ENCODE measurements at places on chromosomes 16 and 17. TPM values are rescaled to one million over a fixed set of nuclear protein-coding genes. Genes with fewer than 3 reads are reported as not detected.

DNA sequence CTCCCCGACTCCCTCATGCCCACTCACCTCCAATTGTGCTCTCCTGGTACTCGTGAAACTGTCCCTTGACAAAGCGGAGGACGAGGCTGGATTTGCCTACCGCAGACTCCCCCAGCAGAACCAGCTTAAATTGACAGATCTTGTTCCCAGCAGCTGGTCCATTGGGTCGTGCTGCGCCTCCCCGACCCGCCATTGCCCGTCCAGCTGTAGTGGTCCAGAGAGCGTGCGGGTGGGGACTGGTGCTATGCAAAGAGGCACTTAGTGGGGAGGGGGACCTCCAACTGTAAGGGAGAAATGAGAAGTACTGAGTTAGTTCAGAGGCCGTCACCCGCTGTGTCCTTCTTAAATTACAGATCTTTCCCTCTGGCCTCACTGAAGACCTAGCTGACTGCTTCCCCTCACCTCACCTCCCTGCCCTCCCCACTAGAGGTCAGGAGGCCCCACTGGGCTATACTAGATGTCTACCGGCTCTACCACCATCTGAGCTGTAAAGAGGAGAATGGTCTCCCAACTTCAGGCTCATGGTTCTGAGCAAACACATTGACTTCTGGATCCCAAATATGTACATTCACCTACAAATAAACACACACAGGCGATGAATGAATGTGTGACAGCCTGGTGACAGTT lies 7.8 kb downstream of the HSPB9 start:
- H3K4me1 ChIP-seq: peaks cover 31% of the 10 kb centered on the region
- H3K36me3 ChIP-seq: peaks cover 27% of the 10 kb centered on the region
- H3K4me3 ChIP-seq: no peak overlapping the region
- no peak overlapping the region for H3K27ac ChIP-seq
- no peaks in the 10 kb centered on the region for H3K27me3 ChIP-seq

DNA sequence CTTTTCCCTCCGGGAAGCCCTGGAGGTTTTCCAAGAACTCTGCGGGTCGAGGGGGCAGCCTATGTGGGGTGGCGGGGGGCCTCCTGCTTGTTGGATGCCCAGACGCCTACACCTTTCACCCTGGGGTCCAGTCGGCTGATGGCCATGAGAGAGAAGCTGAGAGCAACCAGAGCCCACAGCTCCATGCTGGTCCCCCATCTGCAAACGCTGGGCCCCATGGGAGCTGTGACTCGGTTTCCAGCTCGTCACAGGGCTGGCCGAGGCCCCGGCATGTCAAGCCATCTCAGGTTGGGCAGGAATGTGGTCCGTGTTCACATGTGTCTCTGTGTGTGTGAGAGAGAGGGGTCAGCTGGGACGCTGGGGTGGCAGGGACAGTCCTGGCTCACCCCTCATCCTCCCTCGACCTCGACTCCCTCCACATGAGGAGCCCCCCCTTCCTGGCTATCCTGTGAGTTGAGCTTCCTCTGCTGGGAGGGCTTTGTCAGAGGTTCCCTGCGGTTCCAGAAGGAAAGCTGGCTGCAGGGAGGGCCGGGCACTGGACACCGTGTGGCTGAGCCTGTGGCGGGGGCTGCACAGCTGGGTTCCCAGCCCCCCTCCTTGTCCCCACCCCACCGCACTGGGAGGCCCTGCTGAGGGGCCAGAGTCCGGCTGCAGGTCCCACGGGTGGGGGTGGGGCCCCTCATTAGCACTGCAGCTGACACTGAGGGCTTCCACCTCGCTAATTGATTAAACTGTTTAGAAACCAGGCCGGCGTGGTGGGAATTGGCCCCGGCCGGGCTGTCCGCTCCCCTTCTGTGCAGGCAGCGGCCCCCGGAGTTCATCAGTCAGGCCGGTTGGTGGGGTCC lies 19.1 kb downstream of the METRNL start:
- DNase-seq: no peak
- peaks cover 4% of the 10 kb centered on the region for H3K36me3 ChIP-seq
- no peaks in the 10 kb centered on the region for H3K27me3 ChIP-seq
- H3K4me1 ChIP-seq: peaks cover 14% of the 10 kb centered on the region
- no peak overlapping the region for H3K27ac ChIP-seq

The ABCA10 gene
- total RNA-seq: 0.75 TPM

GRCh38 chr17:73603971-73604370 lies 40.3 kb downstream of the SDK2 start:
- no peak for DNase-seq
- no peaks in the 10 kb centered on the region for H3K27me3 ChIP-seq
- H3K4me3 ChIP-seq: no peak overlapping the region
- H3K36me3 ChIP-seq: no peaks in the 10 kb centered on the region

DNA sequence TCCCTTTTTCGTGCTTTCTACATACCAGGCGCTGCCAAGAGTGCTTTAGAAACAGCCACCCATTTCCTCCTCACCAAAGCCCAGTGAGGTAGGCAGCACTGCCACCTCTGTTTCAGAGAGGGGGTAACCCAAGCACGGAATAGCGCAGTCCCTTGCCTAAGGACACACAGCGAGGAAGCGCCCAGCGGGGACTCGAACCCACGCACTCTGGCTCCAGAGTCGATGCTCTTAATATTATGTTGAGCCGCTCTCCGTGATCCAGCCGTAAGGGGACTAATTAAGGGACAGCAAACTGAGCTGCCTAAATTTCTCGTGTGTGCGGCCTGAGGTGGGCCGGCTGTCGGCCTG lies 497 bp downstream of the CES1 start:
- DNase-seq: no peak
- H3K36me3 ChIP-seq: no peaks in the 10 kb centered on the region
- H3K4me1 ChIP-seq: no peaks in the 10 kb centered on the region
- H3K27ac ChIP-seq: no peak overlapping the region

The BEAN1 gene
- 2.1 TPM for total RNA-seq

- no peak overlapping the region for H3K4me3 ChIP-seq
- peaks cover 58% of the 10 kb centered on the region for H3K4me1 ChIP-seq
- peak overlapping the region; percentile 94 for H3K27ac ChIP-seq
- H3K36me3 ChIP-seq: no peaks in the 10 kb centered on the region
Measured at GRCh38 chr17:78935419-78936323, 10.5 kb upstream of the TIMP2 start.

The CACNG1 gene
- total RNA-seq: not detected

DNA sequence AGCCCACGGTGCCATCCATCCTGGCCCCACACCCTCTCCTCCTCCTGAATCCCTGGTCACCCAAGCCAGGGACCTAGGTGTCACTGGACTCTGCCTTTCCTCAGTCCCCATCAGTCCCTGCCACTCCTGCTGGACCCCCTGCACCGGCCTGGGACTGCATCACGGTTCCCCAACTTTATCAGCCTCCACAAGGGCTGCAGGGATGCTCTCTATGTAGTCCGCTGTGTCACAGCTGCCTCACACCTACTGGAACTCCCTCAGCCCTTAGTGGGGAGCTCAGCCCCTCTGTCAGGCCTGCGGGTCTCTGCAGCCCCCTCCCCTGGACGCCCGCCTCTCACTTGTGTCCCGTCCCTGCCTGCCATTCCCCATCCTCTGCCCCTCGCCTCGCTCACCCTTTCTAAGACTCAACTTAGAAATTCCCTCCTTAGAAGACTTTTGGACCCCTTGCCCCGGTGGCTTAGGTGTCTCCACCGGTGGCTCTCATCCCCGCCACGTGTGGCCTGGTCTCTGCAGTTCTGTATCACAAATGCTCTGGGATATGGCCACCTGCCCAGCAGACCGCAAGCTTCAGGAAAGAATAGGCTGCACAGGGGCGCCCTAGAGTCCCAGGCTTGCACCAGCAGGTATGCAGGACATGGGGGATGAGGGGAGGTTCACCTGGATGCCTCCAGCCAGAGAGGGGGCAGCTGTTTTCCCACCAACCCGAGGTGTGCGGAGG lies 62.9 kb downstream of the PRMT7 start:
- H3K36me3 ChIP-seq: no peaks in the 10 kb centered on the region
- no peaks in the 10 kb centered on the region for H3K4me1 ChIP-seq
- no peak for DNase-seq
- H3K4me3 ChIP-seq: no peak overlapping the region
- peaks cover 2% of the 10 kb centered on the region for H3K27me3 ChIP-seq
- H3K27ac ChIP-seq: no peak overlapping the region

The MT4 gene
- not detected for total RNA-seq

GRCh38 chr16:2058420-2058819 lies 10.6 kb downstream of the TSC2 start:
- no peak for DNase-seq
- H3K4me1 ChIP-seq: peaks cover 3% of the 10 kb centered on the region
- no peaks in the 10 kb centered on the region for H3K27me3 ChIP-seq
- no peak overlapping the region for H3K27ac ChIP-seq

The CARD14 gene
- total RNA-seq: not detected

The NPTX1 gene
- 0.48 TPM for total RNA-seq

DNA sequence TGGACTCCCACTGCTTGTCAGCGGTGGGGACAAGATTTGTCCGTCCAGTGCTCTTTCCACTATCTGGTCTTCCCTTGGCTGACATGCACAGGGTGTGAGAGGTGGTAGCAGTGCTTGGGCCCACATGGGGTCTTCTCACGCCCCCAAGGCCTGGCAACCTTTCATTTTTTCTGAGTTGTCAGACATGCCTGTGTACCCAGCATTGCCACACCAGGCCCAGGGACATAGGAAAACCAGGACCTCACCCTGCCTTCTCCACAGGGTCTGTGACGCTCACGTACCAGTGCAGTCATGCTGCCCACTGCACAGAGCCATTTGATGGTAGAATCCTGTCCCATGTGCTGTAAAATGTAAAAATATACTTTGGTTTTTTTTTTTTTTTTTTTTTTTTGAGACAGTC lies 57.8 kb downstream of the B9D1 start:
- no peak for DNase-seq
- H3K4me3 ChIP-seq: no peak overlapping the region
- no peaks in the 10 kb centered on the region for H3K27me3 ChIP-seq
- no peak overlapping the region for H3K27ac ChIP-seq
- peaks cover 17% of the 10 kb centered on the region for H3K4me1 ChIP-seq
- H3K36me3 ChIP-seq: no peaks in the 10 kb centered on the region

- no peaks in the 10 kb centered on the region for H3K27me3 ChIP-seq
- no peak for DNase-seq
- H3K36me3 ChIP-seq: no peaks in the 10 kb centered on the region
- H3K27ac ChIP-seq: no peak overlapping the region
- H3K4me1 ChIP-seq: peaks cover 6% of the 10 kb centered on the region
Measured at GRCh38 chr17:1162116-1162855, 17.5 kb downstream of the ABR start.

The KRTAP16-1 gene
- not detected for total RNA-seq

The DDX28 gene
- total RNA-seq: 5.5 TPM

The NAGS gene
- 0.91 TPM for total RNA-seq

DNA sequence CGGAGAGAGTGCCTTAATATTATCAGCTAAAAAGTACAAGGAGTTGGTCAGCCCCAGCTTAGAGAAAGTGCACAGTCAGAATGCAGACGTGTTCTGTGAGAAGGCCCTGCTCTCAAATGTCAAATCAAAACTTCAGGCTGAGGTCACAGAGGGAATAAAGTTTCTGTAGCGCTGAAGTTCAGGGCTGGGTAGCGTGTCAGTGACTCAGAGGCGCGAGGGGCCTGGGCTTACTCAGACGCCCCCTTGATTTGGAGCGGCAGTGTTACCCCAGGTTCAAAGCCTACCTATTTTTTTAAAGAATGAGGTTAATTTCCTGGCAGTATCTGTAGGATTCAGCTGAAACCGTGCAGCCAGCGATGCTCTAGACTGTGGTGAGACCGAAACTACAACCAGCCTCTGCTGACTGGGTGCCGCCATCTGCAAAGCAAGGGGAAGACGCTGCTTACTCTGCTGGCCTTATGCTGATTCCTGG lies 4.8 kb downstream of the CIAO3 start:
- H3K27me3 ChIP-seq: no peaks in the 10 kb centered on the region
- H3K4me1 ChIP-seq: peaks cover 9% of the 10 kb centered on the region
- DNase-seq: no peak
- H3K27ac ChIP-seq: no peak overlapping the region
- no peak overlapping the region for H3K4me3 ChIP-seq

GRCh38 chr17:41655611-41656111 lies 31.3 kb upstream of the KRT17 start:
- no peaks in the 10 kb centered on the region for H3K4me1 ChIP-seq
- H3K27me3 ChIP-seq: no peaks in the 10 kb centered on the region
- H3K27ac ChIP-seq: no peak overlapping the region
- H3K4me3 ChIP-seq: no peak overlapping the region
- no peaks in the 10 kb centered on the region for H3K36me3 ChIP-seq

- DNase-seq: peak; percentile 42
- peak overlapping the region; percentile 97 for H3K4me3 ChIP-seq
- no peaks in the 10 kb centered on the region for H3K27me3 ChIP-seq
- H3K36me3 ChIP-seq: peaks cover 4% of the 10 kb centered on the region
- H3K27ac ChIP-seq: no peak overlapping the region
- H3K4me1 ChIP-seq: peaks cover 20% of the 10 kb centered on the region
Measured at GRCh38 chr17:36602924-36603384, 1.6 kb downstream of the MRM1 start.

The NSF gene
- 86.2 TPM for total RNA-seq

DNA sequence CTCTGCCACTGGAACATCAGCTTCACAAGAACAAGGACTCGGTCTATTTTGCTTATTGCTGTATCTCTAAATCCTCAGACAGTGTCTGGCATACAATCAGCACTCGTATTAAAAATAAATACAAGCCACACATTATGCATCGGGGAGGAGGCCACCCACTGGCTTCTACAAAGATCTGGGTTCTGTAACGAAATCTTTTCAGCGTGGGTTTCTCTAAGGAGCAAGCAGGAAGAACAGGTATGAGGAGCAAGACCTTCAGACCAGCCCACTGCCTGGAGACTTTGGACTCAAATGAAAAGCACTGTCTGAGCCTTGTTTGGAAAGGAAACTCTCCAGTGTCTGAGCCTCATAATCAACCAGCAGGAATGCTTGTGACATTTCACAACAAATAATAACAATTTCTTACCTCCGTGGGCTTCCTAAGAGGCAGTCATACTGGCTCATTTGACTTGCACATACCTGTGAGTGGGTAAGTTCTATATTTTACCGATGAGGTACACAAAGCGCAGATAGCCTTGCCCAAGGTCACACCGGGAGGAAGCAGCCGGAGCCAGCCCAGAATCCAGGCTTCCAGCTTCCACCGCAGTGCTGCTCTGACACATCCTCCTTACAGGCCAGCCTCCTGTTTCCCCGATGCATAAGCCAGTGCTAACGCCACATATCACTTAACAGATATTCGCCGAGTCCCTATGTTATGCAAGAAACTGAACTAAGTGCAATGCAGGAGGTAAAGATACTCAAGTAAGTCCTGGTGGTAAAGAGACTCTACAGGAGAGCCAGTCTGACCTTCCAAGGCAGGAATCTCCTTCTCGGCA lies 118.6 kb upstream of the TNRC6C start:
- H3K27me3 ChIP-seq: no peaks in the 10 kb centered on the region
- no peak overlapping the region for H3K4me3 ChIP-seq
- H3K27ac ChIP-seq: peak overlapping the region; percentile 31
- peaks cover 47% of the 10 kb centered on the region for H3K4me1 ChIP-seq
- peak; percentile 62 for DNase-seq
- H3K36me3 ChIP-seq: no peaks in the 10 kb centered on the region

DNA sequence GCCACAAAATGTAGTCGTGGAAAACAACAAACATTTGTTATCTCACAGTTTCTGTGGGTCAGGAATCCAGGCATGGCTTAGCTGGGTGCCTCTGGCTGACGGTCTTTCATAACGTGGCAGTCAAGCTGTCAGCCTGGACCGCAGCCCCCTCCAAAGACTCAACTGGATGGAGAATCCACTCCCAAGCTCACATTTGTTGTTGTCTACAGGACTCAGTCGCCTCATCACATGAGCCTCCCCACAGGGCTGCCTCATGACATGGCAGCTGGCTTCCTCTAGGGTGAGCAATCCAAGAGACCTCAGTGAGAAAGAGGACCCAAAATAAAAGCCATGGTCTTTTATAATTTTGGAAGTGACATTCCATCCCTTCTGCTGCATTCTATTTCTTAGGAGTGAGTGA lies 34.7 kb upstream of the AKAP1 start:
- no peak for DNase-seq
- H3K27ac ChIP-seq: no peak overlapping the region
- no peaks in the 10 kb centered on the region for H3K36me3 ChIP-seq
- peaks cover 19% of the 10 kb centered on the region for H3K27me3 ChIP-seq
- peaks cover 8% of the 10 kb centered on the region for H3K4me1 ChIP-seq

Data from astrocyte (in vitro differentiated cells and primary cell).